Common myeloid progenitor, CD34-positive (primary cell): ENCODE measurements at places on chromosomes 16 and 17.

DNA sequence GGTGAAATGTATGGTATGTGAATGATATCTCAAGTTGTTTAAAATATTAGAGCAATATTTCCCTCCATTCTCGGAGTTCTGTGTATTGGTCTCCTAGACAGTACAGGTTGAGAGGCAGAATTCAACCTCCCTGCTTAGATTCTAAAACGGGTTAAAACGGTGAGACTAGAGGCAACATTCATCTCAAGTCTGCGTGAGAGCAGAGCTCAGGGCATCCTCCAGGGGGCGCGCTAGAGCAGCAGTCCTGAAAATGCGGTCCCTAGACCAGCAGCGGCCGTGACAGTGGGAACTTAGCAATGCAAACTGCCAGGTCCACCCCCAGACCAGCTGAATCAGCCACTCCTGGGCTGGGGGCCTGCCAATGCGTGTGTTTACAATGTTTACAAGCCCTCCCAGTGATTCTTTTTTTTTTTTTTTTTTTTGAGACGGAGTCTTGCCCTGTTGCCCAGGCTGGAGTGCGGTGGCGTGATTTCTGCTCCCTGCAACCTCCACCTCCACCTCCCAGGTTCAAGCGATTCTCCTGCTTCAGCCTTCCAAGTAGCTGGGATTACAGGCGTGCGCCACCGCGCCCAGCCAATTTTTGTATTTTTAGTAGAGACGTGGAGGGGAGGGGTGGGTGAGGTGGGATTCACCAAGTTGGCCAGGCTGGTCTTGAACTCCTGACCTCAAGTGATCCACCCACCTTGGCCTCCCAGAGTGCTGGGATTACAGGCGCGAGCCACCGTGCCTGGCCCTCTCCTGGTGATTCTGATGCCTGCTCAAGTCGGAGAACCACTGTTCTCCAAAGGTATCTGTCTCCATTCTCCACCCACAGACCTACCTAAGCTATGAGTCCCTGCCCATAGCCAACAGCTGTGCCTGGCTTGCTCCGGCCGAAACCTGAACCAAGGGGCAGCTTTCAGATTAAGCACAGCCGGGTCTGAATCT lies 24.2 kb downstream of the KLHL36 start:
- DNase-seq, result peak; percentile 75

DNA sequence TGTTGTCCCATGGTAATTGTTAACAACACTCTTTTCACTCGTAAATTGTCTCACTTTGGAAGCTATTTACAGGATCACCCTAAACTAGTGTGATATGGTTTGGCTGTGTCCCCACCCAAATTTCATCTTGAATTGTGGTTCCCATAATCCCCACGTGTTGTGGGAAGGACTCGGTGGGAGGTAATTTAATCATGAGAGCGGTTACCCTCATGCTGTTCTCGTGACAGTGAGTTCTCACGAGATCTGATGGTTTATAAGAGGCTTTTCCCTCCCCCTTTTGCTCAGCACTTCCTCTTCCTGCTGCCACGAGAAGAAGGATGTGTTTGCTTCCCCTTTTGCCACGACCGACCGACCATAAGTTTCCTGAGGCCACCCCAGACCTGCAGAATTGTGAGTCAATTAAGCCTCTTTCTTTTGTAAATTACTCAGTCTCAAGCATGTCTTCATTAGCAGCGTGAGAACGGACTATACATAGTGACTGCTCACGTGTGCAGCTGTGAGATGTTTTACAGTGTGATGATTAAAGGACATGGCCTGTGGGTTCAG lies 34.4 kb downstream of the DNAH3 start:
- DNase-seq, result peak; percentile 90

DNA sequence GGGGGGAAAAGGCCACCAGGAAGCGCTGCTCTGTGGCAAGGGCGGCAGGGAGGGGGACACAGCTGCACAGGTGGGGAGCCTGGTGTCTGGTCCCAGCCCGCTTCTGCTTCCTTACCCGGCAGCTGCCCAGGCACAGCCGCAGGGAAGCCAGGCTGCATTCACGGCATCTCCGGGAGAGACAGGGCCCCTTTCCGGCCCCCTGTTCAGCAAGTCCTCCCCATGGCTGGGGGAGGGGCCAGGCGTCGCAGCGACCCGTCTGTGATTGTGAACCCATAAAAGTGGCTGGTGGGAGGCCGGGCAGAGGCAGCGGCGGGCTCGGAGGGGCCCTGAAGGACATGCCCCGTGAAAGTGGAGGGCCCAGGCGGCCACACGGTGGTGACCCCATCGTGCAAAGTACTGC lies 28.7 kb downstream of the SOX8 start:
- DNase-seq, result peak; percentile 43

DNA sequence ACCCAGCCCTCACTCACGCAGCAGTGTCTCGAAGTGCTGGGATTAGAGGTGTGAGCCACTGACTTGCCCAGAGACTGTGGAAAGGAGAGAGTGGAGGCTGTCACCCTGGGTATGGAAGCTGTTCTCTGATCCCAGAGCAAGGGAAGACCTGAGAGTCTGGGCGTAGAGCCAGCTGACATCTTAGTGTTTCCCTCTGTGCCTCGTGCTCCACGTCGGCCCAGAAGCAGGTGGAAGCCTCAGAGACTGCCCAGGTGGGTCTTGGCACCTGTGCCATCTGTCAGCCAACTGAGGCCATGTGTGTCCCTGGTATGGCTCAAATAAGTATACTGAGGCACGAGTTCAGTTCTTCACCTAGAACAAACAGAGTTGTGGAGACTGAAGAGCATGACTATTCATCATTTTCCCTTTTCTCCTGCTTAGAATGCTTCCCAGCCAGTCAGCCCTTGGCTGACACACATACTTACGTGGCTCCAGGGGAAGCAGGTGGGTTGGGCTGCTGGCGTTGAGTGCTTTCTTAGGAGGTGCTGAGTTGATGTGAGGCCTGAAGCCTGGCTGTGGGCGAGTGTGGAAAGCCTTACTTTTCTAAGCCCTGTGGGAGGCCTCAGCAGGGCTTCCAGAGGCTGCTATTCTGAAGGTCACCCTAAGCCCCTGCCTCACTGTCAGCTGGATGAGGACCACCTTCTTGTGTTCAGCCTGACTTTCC lies 8.1 kb downstream of the CTRL start:
- DNase-seq, result no peak

GRCh38 chr16:71709229-71709781 lies 15.2 kb downstream of the PHLPP2 start:
- DNase-seq, result no peak

DNA sequence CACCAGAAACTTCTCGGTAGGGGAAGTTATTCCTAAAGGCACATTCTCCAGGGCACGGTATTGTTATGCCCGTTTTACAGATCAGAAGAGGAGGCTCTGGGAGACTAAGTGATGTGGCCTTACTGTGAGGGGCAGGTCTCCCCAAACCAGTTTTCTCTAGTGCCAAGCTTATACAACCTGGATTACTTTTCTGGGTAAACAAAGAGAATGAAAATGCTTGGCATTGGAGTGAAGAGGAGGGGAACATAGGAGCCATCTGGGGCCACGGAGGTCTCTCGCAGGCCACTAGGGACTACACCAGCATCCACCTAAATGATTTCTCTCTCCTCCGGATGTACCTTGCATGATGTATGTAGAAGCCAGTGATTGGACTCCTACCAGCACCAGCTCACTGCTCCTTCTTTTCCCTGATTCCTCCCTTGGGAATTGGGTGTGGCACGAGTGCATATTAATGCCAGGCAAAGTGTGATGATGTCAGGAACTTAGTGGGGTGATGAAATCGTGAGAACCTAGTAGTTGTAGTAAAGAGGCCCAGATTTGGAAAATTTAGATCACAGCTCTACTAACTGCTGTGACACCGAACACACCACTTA lies 674 bp downstream of the TOM1L1 start:
- DNase-seq, result peak; percentile 13

DNA sequence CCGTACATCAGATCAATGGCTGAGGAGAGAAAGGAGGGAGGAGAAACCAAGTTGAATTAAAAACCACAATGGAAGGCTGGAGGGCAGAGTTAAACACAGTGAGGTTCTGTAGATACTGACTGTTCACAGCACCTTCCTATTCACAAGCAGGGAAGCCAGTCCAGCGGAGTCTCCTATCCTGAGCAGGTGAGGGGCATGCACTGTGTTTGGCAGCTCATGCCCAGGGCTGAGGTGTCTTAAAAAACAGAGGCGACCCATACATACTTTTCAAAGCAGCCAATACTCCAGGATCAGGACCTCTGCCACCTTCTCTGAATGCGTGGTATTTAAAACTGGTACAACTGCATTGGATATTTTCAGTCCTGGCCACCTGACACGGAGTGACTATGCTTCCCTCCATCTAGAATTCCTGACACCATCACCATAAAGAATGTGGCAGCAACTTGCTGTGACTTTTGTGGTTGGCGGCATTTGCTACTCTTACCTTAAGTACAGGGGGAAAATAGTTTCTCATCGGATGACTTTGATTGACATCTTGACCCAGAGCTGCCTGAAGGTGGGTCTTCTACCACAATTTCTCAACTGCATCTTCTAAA lies 21.5 kb downstream of the USP22 start:
- DNase-seq, result no peak

GRCh38 chr17:77394540-77395295 lies 253.9 kb downstream of the SEC14L1 start:
- no peak for DNase-seq
